ENCODE measurements at places on chromosomes 7 and 10. TPM values are rescaled to one million over a fixed set of nuclear protein-coding genes. Genes with fewer than 3 reads are reported as not detected.

DNA sequence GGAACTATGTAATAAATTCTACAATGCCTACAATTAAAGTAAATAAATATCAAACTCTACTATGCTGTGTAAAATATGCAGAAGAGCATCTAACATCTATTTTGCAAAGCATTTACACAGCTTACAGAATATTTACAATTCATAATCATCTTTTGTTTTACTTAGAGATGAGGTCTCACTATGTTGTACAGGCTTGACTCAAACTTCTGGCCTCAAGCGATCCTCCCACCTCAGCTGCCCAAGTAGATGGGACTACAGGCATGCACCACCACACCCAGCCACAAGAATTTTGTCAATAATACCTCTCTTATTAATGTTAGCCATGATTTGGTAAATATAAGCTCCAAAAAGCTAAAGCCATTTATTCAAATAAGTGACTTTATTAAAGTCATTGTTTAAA lies 21.9 kb upstream of the CAV2 start:
- no peak for DNase-seq

DNA sequence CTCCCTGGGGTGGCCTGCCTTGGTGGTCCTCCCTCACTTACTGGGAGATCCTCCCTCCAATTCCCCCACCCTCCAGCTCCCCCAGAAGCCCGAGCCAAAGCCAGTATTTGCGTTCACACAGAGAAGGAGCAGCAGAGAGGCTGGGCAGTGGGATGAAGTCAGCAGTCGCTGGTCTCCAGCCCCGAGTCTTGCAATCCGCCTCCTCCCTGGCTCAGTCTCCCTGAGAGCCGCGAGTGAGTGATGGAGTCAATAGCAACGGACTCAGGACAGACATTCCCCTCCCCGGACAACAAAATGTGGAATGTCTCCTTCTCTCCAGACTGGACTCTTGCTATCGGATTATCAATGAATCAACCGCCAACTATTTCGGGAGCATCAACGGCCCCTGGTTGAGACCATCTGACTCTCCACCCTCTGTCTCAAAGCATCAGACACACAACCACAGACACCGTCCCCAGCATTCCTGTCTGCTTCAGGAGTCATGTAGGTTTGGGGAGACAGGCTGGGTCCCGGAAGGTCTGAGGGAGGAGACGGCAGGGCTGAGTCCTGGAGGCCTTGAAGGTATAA lies 178.4 kb downstream of the SH3PXD2A start:
- DNase-seq: no peak

DNA sequence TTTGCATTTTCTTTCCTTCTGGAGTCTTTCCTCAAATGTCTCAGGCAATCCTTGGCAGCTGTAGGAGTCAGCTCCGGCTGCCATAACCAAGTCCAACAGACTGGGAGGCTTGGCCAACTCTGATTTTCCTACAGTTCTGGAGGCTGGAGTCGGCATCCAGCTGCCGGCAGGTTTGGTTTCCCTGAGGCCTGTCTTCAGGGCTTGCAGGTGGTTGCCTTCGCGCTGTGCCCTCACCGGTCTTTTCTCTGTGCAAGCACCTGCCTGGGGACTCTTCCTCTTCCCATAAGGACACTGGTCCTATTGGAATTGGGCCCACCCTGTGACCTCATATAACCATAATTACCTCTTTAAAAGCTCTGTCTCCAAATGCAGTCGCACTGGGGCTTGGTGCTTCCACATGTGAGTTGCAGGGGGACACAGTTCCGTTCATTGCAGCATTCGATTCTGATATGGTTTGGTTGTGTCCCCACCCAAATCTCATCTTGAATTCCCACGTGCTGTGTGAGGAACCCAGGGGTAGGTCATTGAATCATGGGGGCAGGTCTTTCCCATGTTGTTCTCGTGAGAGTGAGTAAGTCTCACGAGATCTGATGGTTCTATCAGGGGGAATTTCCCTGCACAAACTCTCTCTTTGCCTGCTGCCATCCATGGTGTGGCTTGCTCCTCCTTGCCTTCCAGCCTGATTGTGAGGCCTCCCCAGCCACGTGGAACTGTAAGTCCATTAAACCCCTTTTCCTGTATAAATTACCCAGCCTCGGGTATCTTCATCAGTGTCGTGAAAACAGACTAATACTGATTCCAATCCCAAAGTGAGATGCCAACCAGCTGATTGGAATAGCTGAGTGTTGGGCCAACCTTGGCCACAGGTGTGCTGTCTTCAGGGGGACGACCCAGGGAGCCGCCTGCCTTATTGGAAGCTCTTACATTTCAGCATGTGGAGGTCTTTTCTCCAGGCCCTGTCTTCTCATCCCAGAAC lies 7.9 kb downstream of the GALNTL5 start:
- DNase-seq: no peak

DNA sequence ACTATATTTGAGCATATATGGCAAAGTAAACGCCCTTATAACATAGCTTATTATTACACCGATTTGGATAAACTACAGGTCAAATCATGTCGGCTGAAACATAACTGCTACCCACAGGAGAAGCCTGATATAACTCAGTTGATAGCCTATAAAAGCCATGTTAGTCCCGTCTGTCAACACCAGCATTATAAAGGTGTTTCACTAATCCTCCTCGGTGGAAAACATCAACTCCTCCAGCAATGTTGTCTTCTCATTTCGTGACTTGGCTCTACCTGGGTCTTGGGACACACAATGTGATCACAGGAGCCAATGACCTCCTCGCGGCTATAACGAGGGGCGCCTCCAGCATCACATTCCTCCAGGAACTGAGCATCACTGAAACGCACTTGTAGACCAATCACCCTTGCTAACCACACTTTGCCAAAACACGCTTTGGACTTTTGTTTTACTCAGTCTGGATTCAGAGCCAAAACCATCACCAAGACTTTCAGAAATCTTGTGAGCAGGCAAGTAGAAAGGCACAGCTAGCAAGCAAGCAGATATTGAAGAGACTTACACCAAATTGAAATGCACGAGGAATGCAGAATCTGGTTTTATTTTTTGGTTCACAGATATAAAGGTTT lies 269.7 kb upstream of the NFE2L3 start:
- no peak for DNase-seq

DNA sequence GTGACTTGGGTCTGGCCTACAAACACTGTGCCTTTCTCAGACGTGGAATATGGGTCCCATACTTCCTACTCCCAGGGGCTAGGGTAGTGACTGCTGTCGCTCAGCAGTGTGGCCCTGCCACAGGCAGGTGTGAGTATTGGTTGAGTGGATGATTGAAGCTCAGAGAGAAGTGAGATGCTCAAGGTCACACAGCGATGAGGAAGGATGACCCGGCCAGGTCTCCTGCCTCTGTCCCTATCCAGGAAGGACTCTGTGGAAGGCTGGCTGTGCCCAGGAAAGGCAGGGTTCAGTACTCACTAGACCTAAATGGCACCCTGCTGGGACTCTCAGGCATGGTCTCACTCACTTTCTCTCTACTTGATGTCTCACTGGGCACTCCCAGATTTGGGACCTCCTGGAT lies 2.8 kb downstream of the PRF1 start:
- DNase-seq: no peak

GRCh38 chr7:87672217-87672616 lies 44.0 kb downstream of the RUNDC3B start:
- no peak for DNase-seq

- DNase-seq: no peak
Observed at GRCh38 chr7:150507947-150508602, 6.6 kb upstream of the GIMAP7 start.

- no peak for DNase-seq
Observed at GRCh38 chr7:156167987-156168386, 355.7 kb upstream of the SHH start.

GRCh38 chr10:29685506-29685905 lies 50.7 kb upstream of the SVIL start:
- DNase-seq: no peak

GRCh38 chr7:149005427-149006344 lies 22.6 kb downstream of the PDIA4 start:
- peak; percentile 91 for DNase-seq

GRCh38 chr10:125756853-125757487 lies 18.7 kb downstream of the MMP21 start:
- no peak for DNase-seq

GRCh38 chr10:111873621-111874135 lies 309.9 kb downstream of the GPAM start:
- DNase-seq: no peak

GRCh38 chr7:41052736-41053135 lies 650.2 kb downstream of the INHBA start:
- DNase-seq: no peak

- peak; percentile 58 for DNase-seq
Observed at GRCh38 chr7:584122-584465, 64.4 kb upstream of the PDGFA start.

DNA sequence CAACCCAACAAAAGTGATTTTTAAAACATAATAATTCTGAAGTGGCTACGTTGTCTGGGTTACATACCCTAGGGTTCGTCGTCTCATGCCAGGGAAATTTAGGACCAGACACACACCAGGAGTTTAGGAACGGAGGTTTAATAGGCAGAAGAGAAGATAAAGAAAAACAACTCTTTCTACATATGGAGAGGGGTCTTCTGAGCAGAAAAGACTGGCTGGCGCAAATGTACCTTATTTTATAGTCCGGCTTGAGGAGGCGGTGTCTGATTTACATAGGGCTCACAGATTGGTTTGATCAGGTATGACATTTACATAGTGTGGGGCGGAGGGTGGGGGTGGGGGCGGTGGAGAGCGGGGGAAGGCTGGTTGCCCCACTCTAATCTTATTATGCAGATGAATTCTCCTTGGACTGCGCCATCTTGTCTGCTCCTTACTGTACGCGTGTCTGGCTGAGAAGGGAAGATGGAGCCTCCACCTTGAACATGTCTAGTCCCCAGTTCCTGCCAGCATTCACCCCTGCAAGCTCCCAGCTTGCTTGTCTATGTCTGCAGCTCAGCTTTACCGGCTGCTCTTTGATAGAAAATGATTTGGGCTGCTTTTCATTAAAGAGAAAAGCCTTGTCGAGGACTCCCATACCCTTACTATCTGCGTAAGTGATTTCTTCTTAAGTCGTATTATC lies 98.7 kb downstream of the RALA start:
- no peak for DNase-seq

- DNase-seq: no peak
Observed at GRCh38 chr10:31936086-31936485, 7.5 kb upstream of the ARHGAP12 start.

DNA sequence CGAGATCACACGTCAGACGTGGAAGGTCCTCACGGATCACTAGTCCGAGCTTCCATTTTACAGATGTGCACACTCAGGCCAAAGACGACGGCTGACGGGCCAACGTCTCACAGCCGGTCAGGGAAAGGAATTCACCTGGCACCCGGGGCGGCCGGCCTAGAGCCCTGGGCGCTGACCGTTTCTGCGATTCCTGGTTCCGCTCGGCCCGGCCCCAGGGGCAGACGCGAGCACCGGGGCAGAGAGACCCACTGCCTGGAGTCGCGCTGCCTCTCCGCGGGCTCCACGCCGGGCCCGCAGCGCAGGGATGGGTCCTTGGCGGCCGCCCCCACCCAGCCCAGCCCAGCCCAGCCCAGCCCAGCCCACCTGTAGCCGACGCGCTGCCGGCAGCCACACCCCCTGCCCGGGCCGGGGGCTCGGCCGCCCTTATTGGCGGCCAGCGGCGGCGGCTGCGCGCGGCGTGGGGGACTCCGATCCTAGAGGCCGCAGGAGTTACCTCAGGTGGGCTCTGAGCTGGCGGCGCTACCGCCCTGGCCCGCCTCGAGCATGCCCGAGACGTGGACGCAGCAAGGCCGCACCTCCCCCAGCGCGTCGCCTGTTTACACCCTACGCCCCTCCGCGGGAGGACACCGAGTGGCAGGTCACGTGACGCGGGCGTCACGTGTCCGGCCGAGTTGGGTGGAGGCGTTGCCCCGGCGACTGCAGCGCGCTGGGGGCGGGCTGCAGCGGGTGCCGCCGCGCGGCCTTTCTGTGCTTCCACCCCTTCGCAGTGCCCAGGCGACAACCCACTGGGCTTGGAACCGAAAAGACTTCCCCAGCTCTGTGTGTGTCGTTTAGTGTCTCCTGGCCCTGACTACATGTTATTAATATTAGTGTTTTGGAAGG lies 78.1 kb downstream of the ZFAND4 start:
- peak; percentile 76 for DNase-seq

DNA sequence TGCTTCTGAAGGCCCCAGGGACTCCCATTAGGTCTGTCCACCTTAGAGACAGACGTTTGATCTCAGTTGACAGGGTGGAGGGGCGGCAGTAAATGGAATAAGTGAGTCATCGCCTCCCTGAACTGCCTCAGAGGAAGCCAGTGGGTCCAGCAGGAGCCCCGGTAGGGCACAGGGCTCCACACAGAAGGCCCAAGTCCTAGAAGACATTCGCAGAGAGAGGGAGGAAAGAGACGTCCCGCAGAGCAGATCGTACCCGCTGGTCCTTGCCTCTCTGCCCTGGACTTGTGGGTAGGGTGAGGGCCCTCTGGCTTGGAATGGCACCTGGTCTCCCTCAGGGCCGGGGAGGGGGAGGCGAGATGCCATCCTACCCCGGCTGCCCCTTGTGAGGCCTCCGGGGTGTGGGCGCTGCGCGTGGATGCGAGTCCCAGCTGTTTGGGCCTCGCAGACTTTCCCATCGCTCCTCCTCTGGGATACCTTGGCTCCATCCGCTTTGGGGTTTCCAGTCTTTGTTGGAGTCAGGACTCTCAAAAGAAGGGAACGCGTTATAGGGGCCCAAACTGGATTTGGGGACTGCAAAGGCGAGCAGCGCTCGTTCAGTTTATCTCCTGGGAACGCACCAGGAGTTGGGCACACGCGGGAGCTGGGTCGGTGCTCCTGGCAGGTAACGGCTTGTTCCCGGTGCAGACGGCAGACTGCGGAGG lies 5.1 kb downstream of the TLX1 start:
- DNase-seq: peak; percentile 55

DNA sequence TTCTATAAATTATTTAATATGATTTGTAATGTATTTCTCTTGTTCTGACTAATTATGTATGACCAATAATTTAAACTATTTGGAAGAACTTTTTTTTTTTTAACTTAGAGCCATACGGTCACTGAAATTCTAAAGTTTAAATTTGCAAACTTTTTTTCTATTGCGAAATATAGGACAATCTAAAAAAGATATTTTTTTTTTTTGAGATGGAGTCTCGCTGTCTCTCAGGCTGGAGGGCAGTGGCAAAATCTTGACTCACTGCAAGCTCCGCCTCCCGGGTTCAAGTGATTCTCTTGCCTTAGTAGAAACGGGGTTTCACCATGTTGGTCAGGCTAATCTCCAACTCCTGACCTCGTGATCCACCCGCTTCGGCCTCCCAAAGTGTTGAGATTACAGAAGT lies 130.5 kb downstream of the CPED1 start:
- DNase-seq: no peak

GRCh38 chr10:88830643-88831268 lies 20.9 kb downstream of the ANKRD22 start:
- no peak for DNase-seq

- no peak for DNase-seq
Observed at GRCh38 chr7:116546916-116547315, 22.1 kb downstream of the CAV1 start.

GRCh38 chr7:80600046-80600445 lies 38.4 kb upstream of the CD36 start:
- no peak for DNase-seq

- peak; percentile 65 for DNase-seq
Observed at GRCh38 chr7:107661081-107661864, 645 bp downstream of the SLC26A4 start.

The RPS24 gene
- total RNA-seq: 3,156 TPM

The PDAP1 gene
- total RNA-seq: 14.3 TPM

The TBX20 gene
- total RNA-seq: not detected

The GRID2IP gene
- 3.2 TPM for total RNA-seq

The CAV2 gene
- 2.2 TPM for total RNA-seq

Measured in hematopoietic multipotent progenitor cell (in vitro differentiated cells).